Stimulated activated CD4-positive, alpha-beta T cell treated with anti-CD3 and anti-CD28 coated beads, TNF-alpha, amount 100 ng/mL, for 24 hours (primary cell): ENCODE measurements at places on chromosomes 2 and 18.

DNA sequence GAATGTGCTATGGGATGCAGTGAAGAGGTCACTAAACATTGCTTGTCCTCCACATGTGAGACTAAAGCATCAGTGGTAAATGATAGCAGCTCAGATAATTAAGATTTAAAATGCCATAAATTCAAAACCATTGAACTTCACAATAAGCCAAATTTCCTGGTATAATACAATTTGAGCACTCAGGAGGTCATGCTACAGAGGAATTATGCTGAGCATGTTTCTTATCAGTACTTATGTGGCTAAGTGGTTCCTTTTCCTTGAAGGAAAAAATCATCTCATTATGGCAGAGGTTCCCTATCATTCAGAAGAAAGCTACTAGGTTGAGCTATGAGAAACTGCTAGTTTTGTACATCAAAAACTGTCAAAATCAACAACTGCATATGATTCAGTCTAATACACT lies 156.6 kb downstream of the AGPS start:
- DNase-seq: no peak

DNA sequence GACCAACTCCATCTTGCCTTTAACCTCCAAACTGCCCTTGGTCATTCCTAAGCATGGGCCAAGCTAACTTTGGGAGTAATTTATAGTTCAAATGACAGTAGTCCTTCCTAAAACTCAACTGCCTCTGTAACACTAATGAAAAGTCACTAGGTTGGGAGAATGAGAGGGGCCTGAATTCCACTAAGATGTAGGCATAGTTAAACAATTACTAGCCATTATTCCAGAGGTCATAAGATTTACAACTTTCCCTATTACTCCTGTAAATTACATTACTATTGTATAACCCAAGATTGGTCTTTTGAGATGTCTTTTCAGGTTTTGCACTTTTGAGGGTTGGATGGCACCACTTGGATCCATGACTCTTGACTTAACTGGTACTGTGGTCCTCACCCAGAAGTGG lies 94.6 kb downstream of the SPP2 start:
- DNase-seq: no peak

- DNase-seq: no peak
Observed at GRCh38 chr18:3660739-3661515, 211.0 kb downstream of the TGIF1 start.

DNA sequence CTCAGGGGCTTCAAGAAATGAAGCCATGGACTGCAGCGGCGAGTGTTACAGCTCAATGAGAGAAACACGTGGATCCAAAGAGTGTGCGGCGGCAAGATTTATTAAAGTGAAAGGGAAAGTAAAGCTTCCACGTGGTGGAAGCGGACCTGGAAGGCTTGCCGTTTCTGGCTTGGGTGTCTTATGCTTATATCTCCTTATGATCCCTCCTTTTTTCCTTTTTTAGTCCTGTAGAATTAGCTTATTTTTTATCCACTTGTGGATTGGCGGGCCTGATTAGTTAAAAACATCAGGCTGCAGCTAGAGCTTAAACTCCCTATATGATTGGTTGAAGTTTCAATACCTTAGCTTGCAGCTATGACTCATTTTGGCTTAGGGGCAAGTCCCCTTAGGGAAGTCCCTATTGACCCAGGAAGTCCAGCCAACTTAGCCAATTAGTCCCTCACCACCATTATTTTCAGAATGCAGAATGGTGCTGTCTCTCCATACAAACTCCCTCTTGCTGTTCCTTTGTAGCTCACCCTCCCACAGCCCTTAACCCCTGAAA lies 11.6 kb upstream of the HNMT start:
- DNase-seq: no peak

- DNase-seq: no peak
Observed at GRCh38 chr2:160835166-160835565, 325.1 kb upstream of the TANK start.

- DNase-seq: no peak
Observed at GRCh38 chr2:178450524-178450773, 526 bp downstream of the PRKRA start.

DNA sequence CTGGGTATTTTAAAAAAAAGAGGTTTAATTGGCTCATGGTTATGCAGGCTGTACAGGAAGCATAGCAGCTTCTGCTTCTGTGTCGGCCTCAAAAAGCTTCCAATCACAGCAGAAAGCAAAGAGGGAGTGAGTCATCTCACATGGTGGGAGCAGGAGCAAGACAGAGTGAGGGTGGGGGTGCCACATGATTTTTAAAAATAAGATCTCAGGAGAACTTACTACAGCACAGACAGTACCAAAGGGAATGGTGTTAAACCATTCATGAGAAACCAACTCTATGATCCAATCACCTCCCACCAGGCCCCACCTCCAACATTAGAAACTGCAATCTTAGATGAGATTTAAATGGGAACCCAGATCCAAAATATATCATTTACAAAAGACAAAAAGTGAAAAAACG lies 14.6 kb downstream of the ZNF519 start:
- DNase-seq: no peak

GRCh38 chr2:132692816-132693215 lies 22.8 kb upstream of the LYPD1 start:
- no peak for DNase-seq

GRCh38 chr2:142270990-142271389 lies 140.2 kb upstream of the LRP1B start:
- DNase-seq: no peak

DNA sequence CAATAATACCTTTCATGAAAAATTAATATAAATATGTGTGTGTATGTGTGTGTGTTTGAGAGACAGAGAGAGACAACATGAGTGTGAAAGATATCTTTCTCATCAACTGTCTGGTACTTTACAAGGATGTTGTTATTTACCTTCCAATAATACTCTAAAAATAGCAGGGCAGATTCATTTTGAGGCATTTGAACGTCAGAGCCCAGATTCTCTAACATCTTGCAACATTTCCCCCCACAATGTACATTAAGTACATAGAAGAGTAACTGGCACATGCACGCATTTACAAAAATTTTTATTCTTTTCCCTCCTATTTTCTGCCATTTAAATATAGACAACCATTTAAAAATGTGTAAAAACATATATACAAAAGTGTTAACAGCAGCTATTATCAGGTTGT lies 100.9 kb downstream of the PID1 start:
- no peak for DNase-seq

GRCh38 chr2:112229348-112229747 lies 25.5 kb downstream of the ZC3H8 start:
- DNase-seq: no peak
